ENCODE measurements at places on chromosomes 7 and 10.

- no peak for DNase-seq
Observed at GRCh38 chr7:71193099-71193810, 61.3 kb downstream of the GALNT17 start.

- DNase-seq, result no peak
Observed at GRCh38 chr10:60045571-60045970, 139.2 kb upstream of the CCDC6 start.

GRCh38 chr10:101894742-101895141 is 51.1 kb upstream of the KCNIP2 start:
- no peak for DNase-seq

GRCh38 chr10:31926160-31926559 is 2.5 kb downstream of the ARHGAP12 start:
- DNase-seq, result no peak

DNA sequence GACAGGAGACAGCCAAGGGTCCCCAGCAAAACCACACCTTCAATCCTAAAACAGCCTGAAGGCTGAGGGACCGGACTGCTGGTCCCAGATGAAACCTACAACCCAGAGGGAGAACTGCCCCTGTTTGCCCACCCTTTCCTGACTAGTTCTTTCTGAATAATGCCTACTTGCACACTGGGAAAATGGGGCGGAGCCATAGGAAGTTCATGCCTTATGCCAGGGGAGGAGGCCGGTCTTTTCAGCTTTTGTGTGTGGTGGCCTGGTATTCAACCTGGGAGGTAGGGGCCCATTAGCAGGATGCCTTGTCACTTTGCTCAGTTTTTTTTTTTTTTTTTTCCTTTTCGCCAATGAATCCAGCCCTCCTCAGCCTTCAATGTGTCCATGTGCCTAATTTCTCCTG is 20.7 kb downstream of the TOMM7 start:
- no peak for DNase-seq

DNA sequence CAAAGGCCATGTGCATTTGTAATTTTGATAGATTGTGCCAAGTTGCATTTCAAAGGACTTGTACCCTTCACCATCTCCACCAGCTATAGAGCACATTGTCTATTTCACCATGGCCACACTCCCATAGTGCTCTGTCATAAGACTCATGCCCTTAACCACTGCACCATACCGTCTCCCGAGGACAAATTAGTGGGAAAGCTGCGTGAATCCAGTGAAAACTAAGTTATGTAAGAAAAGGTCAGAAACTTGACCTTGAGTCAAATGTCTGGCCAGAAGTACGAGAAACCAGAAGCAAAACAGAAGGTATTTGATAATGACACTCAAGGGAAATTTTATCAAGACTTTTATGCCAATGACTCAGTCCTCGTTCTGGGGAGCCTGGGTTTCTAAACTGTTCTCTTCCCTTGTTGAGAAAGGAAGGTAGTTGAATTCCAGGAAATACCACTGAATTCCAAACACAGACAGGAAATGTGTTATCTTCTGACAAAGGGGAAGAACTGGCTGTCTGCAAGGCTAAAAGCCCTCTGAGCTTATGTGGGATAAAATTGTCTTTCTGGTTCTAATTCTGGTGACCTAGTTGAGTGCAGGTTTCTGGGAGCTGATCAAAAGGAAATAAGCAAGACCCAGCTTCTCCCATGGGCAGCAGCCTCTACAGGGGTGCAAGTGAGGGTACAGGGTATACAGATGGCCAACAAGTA is 49.7 kb downstream of the CDK1 start:
- DNase-seq, result no peak

GRCh38 chr10:92688927-92689662 is 660 bp upstream of the HHEX start:
- no peak for DNase-seq

DNA sequence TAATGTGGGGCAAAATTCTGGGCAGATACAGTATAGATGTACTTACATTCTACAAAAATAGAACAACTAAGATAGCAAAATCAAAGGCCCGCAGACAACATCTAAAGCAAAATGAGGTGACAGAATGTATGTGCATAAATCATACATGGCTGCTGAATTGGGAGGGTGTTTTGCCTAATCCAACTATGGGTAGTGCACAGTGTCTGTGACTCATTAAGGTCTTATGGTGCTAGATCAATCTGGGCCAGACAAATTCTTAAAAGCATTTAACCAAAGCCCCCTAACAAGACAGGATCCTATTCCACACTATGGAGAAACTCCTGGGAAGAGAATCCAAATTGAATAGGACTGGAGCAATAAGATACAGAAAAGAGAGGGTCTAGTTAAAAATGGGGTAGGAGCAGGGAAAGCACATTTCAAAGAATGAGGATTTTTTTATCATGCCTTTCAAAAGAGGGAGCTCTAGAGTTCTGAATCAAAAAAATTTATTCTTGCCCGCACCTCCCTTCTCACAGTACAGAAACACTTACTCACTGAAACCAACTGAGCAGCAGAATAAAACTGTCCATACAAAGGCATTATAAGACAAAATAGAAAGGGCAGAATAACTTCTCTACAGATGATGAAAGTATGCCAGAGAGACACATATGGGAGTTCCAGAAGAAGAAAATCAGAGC is 181.3 kb downstream of the RNLS start:
- DNase-seq, result no peak

DNA sequence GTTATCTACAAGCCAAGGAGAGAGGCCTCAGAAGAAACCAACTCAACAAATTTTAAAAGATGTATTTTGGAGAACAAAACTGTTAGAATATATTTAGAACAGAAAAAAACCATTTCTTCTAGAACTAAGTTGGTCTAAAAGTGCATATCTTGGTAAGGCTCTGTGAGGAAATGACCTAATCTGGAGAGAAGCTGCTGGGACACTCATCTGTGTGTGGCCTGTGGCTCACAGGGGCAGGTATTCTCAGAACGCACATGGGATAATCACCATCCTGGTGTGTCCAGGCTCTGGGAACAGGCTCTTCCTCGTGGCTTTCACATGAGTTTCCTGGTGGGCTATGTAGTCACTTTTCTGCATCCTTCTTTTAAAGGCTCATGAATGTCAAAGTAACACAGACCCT is 38.1 kb upstream of the PRSS1 start:
- DNase-seq, result no peak
